Nephron progenitor cell (in vitro differentiated cells): ENCODE measurements at places on chromosomes 6 and 20.

GRCh38 chr20:47789764-47790579 lies 4.7 kb upstream of the SULF2 start:
- DNase-seq: no peak

DNA sequence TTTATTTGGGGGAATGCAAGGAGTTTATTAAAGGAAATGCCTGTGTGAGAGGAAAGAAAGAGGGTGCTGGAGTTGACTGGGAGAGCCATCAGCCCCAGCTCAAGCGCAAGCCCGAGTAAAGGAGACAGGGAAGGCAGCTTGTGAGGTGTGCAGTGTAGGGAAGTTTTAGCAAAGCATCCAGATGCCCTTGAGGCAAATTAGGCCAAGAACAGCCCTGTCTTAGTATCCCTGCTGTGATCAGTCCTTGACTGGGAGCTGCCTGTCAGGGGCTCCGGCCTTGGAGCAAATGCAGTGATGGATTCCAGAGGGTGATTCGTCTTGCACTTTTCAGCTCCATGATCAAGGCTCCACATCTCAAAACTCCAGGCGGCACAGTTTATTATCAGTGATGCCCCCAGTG lies 561.7 kb downstream of the KIF16B start:
- DNase-seq: no peak

GRCh38 chr20:37790900-37791299 lies 97.1 kb downstream of the CTNNBL1 start:
- no peak for DNase-seq

DNA sequence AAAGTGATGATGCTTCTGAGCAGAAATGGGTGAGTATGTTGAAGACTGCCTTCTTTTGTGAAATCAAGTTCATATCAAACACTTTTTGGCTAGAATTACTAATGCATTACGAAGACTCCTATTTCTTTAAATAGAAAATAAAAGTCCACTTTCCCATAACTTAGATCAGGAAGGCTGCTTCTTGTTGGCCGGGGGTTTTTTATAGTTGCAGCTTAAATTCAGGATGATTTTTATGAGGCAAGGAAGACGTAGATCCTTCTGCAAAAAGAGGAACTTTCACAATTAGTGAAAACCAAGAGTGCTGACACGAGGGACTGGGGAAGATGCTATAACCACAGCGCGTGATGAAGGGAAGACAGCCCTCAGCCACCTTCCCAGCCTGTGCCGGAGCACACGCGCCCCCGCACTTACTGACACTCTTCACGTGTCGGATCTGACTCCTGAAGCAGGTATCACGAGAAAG lies 206.1 kb upstream of the PRDM1 start:
- DNase-seq: no peak

- DNase-seq: no peak
These were observed 97.6 kb downstream of the CD164 start for GRCh38 chr6:109284675-109285074.
